ENCODE measurements at places on chromosomes 2 and 18. TPM values are rescaled to one million over a fixed set of nuclear protein-coding genes. Genes with fewer than 3 reads are reported as not detected.
A peak's percentile ranks its signal among the peaks of the same experiment; 100 is the strongest.

DNA sequence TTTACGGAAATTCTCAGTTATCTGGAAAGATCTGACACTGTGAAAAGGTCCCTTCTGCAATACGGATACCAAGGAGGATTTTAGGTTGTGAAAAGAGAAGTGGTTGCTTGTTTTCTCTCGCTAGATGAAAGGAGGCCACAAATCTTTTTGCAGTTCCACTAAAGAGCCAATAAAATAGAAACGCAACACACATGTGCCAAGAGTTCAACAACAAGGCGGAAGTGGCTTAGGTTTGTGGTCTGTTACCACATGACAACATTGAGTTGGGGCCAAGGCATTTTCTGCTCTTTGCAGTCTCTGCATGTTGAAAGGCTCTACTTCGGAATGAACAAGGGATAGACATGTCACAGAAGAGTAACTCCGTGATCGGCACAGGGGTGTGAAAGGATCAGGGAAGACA is 115.7 kb upstream of the OSR1 start:
- peak; percentile 44 for DNase-seq

TMEM37 gene
- polyA plus RNA-seq, result not detected

VIL1 gene
- 0.47 TPM for polyA plus RNA-seq

DNA sequence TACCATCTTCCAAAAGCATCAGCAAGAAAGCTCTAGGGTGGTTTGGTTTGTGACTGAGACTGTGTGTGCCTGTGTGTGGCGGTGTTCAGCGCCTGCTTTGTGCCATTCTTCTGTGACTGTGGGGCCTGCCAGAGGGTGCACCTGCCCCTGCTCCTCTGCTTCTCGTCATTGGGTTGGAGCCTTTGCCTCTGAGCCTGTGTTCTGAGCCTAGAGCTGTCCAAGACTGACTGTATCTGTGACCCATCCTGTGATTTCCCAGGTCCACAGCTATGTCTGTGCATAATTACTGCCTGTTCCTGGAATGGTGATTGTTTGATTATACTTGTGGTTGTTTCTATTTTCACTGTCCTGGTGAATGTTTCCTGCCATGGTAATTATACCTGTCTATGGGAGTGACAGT is 57.1 kb upstream of the KLHL29 start:
- no peak for DNase-seq

DNA sequence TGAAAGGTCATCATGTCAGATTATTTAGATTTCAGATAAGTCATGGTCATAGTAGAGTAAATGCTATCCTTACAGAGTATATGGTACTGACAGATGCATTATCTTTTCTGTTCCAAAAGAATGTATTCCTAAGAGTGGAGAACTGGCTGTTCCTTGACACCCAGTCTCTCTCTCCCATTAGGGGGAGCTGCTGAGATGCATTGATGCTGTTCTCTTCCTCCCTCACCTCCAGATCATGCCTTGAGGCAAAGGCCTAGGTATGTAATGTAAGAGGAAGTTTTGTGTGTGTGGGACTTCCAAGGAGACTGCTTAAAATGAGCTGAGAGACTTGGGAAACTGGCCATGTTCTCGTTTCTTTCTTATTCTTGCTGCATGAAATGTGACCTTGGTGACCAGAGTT is 979.5 kb upstream of the CELF4 start:
- peak; percentile 1 for DNase-seq

All from immature natural killer cell (primary cell).